ENCODE measurements at places on chromosomes 7 and 10.

DNA sequence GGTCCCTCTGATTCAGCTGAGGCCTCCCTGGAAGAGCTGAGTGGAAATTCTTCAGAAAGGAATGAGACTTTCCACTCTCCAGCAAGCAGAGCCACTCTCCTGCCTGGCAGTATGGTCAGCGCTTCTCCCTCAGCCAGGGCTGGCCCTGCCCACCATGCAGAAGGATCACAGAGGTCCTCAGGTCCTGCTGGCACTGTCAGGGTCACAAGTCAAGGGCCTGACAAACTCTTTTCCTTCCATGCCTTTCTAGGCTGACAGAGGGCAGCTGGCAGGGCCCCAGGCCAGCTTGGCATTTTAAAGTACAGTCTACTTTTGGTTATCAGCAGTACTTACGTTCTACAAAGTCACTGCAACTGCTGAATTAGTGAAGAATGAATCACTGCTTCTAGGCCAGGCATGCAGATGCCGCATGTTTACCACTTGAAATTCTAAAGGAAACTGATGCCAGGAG lies 119.3 kb upstream of the FRMD4A start:
- no peak for DNase-seq

GRCh38 chr7:37129035-37129425 lies 319.6 kb downstream of the ELMO1 start:
- DNase-seq: no peak

DNA sequence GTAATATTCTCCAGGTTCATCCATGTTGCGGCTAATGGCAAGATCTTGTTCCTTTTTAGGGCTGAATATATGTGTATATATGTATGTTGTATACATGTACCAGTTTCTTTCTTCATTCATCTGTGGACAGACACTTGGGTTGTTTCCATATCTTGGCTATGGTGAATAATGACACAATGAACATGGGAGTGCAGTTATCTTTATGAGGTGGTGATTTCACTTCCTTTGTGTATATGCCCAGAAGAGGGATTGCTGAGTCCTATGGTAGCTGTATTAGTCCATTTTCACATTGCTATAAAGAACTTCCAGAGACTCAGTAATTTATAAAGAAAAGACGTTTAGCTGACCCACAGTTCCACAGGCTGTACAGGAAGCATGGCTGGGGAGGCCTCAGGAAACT lies 17.1 kb upstream of the TSPAN15 start:
- no peak for DNase-seq

- no peak for DNase-seq
These were observed 55.2 kb upstream of the FRMD4A start for GRCh38 chr10:14385596-14386593.
